Stimulated activated naive CD4-positive, alpha-beta T cell (primary cell): ENCODE measurements at places on chromosomes 2 and 18.

- no peak for DNase-seq
Observed at GRCh38 chr2:68425503-68425902, 41.6 kb downstream of the FBXO48 start.

- no peak for DNase-seq
Observed at GRCh38 chr18:5772306-5773105, 122.8 kb downstream of the TMEM200C start.

DNA sequence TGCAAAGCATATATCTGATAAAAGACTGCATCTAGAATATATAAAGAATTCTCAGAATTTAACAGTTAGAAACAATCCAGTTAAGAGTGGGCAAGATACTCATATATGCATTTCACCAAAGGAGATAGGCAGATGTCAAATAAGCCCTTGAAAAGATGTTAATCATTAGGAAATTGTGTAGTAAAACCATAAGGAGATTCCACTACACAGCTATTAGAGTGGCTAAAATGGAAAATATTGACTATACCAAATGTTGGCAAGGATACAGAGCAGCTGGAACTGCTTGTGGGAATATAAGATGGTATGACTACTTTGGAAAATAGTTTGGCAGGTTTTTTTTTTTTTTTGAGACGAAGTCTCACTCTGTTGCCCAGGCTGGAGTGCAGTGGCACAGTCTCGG is 59.5 kb downstream of the CAB39 start:
- no peak for DNase-seq

- peak; percentile 85 for DNase-seq
Observed at GRCh38 chr2:96951125-96951654, 35.2 kb downstream of the FAM178B start.

- DNase-seq = no peak
Observed at GRCh38 chr2:24680196-24680595, 113.0 kb downstream of the PTRHD1 start.

GRCh38 chr2:156064540-156064939 is 268.0 kb downstream of the NR4A2 start:
- DNase-seq = no peak

- DNase-seq = no peak
Observed at GRCh38 chr18:32469190-32469651, 1.5 kb downstream of the GAREM1 start.

- DNase-seq = no peak
Observed at GRCh38 chr2:129078548-129078947, 759.9 kb upstream of the HS6ST1 start.

DNA sequence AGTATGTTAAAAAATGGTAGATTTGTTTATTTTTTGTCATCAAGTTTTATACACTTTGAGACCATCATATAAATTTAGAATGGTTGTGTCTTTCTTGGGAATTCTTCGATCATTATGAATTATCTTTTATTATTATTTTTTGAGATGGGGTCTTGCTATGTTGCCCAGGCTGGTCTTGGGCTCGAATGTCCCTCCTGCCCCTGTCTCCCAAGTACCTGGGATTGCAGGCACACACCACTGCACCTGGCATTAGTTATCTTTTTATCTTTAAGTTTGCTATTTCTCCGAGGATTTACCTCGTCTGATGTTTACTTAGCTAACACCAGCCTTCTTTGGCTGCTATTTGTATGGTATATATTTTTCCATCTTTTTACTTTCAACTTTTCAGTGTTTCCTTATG is 100.0 kb downstream of the BIRC6 start:
- no peak for DNase-seq

DNA sequence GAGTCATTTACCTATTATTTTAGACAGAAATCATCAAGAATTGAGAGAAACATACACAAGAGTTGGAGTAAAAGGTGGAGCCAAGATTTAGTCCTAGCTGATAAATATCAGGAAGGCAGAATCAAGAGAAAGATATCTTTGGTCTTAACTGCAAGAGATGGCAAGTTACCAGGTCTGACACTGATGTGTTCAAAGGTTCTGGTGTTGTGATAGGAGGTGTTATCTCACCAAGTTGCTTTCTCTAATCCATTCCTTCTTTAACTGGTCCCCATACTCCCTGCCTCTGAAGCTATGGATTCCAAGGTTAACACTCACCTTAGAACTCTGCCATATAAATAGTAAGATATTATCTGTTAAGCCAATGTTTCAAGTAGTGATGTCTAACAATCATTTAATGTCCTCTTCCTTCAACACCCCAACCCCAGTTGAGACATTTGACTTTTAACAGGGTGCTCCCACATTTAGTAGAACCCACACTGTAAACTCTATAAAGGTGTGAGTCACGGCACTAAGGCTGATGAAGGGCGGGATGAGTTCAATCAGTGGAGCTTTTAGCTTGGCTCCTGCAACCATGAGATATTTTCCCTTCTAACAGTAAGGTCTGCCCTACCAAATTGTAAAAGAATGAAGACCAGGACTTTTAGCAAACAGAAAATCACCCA is 333.7 kb downstream of the RND3 start:
- no peak for DNase-seq

- DNase-seq = no peak
Observed at GRCh38 chr2:45979065-45979464, 318.1 kb upstream of the EPAS1 start.

DNA sequence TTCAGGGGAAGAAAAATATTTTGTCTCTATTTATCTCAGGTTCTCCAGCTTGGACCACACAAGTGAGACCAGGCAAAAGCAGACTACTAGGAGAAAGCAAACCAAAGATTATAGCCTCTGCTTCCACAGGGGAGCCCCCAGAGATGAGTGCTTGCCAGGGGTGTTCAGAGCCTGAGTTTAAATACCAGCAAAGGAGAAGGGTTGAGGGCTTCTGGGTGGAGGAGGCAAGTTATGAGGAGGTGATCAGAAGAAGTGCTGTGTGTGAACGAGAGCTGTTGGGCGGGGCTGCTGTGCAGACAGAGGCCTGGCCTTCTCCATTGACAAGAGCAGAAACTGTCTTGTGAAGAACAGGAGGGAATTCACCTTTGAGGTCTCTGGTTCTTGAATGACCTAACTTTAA is 32.8 kb upstream of the PXDN start:
- DNase-seq = no peak

DNA sequence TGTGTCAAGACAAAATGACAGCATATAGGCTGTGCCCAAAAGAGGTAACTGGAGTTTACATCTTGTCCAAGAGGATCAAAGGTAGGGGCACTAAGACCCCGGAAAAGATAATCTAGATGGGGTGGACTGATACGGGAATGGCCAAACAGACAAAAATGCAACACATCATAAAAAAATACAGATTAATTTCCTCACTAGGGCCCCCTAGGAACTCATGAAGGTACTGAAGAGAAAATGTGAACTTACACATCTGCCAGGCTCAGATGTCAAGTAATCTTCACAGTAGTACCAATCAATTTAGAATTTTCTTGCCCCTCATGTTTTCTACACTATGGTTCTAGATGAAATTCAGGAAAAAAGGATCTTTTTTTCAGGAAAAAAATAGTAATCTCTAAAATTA is 115.6 kb upstream of the REG3A start:
- no peak for DNase-seq

- no peak for DNase-seq
Observed at GRCh38 chr2:42328148-42328833, 32.7 kb downstream of the COX7A2L start.

DNA sequence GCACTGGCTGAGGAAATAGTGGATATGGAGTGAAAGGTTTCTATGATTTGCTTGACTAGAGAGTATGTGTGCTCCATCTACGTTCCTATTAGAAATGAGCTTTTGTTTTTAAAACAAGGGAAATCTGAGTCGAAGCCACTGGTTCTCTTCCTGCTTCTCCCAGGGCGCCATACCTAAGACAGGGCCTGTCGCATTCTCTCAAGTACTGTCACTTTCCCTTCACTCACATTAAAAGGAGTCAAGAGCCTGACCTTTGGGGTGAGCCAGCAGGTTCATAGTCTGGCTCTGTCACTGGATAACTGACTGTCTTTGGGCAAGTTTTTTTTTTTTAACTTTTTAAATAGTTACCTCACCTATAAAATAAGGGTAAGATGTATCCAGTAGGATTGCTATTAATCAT is 121.0 kb downstream of the MAP3K20 start:
- no peak for DNase-seq

DNA sequence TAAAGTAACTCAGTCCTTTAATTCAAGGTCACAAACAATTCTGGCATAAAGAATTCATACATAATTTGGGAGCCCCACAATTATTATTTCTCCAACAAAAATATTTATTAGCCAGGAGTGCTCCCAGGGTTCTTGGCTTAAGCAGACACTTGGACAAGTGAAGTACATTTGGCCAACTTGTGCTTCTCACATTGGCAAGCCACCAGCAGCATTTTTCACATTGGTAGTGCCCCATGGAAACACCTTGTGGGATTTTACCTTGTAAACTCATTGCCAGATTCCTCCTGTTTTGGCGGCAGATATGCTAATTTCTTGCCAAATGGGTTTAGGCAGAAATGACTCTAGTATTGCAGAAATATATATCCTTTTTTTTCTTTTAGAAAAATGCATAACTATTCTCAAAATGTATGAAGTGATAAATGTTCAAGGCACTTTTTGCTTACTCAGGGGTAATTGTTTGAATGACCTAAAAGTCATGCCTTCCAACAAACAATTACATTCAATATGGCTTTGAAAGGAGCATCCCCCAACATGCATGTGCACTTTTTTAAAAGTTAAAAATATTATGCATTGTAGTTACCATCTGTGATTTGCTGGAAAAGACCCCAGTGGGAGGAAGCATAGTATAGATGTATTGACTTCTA is 113.5 kb downstream of the CSRNP3 start:
- DNase-seq = no peak

GRCh38 chr2:105439141-105439540 is 40.3 kb upstream of the FHL2 start:
- no peak for DNase-seq

GRCh38 chr2:128714285-128714684 is 395.6 kb upstream of the HS6ST1 start:
- no peak for DNase-seq

DNA sequence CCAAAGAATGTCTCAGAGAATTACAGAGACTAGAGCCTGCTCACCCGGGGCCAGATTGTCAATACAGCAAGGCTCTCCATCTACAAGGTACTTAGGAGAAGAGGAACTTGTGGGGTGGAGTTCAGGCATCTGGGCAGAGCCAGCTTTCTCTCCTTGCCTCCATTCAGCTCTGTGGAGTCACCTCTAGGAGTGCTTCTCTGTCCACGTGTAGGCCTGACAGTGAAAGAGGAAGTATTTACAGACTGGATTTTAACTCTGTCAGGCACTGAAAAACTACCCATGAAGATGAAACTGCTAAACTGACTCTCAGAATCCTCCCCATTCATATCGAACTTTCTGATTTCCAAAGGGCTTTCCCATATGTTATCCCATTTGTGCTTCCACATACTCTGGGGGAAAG is 315.6 kb downstream of the SETBP1 start:
- DNase-seq = no peak

GRCh38 chr2:108154366-108155061 is 85.3 kb upstream of the SULT1C3 start:
- DNase-seq = no peak

GRCh38 chr2:129192841-129193253 is 786.6 kb upstream of the RAB6C start:
- DNase-seq = no peak

DNA sequence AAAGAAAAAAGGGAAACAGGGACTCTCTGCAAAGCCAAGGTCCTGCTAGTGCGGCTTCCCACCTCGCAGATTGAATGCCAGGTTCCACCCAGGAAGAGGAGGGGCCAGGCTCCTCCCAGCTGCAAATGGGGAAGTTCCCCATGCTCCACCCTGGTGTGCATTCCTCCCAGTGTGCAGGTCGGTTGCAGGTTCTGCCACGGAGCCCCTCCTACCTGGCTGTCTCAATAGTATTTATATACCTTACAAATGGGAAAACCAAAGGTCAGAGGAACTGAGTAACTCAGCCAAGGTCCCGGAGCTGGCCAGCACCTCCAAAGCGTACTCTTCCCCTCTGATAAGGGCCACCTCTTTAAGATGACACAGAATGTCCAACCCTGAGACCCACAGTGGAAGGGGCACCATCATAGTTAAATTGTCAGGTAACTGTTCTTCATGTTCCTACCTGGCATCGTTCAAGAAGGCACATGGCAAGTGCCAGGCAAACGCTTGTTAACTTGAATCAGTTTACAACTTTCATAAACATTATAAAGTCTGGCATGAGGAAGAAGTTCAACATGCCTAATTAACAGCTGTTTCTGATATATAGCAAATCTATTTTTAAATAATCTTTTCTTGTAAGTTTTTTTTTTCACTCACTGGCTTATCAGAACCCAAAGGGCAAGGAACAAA is 35.5 kb downstream of the POU3F3 start:
- no peak for DNase-seq

DNA sequence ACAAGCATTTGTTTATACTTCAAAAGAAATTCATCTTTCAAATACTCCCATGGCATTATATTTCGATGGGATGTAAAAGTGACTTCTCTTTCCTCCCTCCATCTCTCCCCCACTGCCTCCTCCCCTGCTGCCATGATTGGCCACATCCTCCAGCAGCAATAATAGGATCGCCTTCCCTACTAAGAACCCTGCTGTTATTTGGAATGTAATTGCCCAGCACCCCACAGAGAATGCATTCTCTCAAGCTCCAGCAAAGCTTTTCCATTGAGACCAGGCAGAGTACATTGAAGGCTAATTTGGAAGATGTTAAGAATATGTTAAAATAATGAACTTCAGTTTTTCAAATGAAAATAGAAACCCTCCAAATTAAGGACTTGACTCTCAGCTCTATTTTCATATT is 375.4 kb upstream of the ACVR2A start:
- no peak for DNase-seq

- no peak for DNase-seq
Observed at GRCh38 chr2:133598769-133599168, 30.5 kb upstream of the NCKAP5 start.

- no peak for DNase-seq
Observed at GRCh38 chr2:29106980-29107388, 8.2 kb upstream of the CLIP4 start.

DNA sequence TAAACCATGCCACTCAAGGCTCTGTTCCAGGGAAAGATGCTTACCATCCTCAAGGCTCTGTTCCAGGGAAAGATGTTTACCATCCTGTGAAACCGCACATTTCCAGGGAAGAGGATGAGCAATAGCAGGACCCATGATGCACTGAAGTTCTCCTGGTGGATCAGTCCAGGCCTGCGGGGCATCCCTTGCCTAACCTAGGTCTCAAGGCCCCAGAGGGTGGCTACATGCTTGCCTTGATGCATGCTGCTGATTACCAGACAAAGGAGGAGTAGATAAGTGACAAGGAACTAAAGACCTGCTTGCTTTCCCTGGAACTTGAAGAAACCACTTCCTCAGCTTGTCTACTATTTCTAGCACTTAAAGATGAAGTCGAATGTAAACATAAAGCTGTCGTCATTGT is 111.0 kb upstream of the LINC00305 start:
- DNase-seq = no peak

GRCh38 chr2:27705851-27706622 is 42.3 kb downstream of the SLC4A1AP start:
- DNase-seq = no peak

GRCh38 chr2:42874949-42875801 is 82.8 kb upstream of the HAAO start:
- DNase-seq = no peak

DNA sequence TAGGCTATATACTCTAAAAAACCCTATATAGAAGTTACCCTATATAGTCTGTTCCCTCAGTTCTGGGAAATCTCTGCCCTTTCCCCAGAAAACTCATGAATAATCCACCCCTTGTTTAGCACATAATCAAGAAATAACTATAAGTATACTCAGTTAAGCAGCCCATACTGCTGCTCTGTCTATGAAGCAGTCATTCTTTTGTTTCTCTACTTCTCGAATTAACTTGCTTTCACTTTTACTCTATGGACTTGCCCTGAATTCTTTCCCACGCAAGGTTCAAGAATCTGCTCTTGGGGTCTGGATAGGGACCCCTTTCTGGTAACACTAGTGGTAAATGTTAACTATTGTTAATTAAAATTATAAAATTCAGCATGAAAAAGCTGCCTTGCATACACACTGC is 17.4 kb upstream of the AP1S3 start:
- no peak for DNase-seq
